ENCODE measurements at places on chromosomes 2 and 18. TPM values are rescaled to one million over a fixed set of nuclear protein-coding genes. Genes with fewer than 3 reads are reported as not detected.

Gene TYW5
- total RNA-seq = 4.6 TPM

Gene AQP12A
- not detected for total RNA-seq

Gene PDE11A
- total RNA-seq = not detected

Gene SCN2A
- total RNA-seq = 0.07 TPM

Gene PLEKHM3
- total RNA-seq = 3.9 TPM

Gene SIGLEC15
- 0.07 TPM for total RNA-seq

Gene GAD1
- total RNA-seq = not detected

Gene CHRNA1
- total RNA-seq = not detected

Gene CNTNAP5
- total RNA-seq = not detected

Gene LYG2
- not detected for total RNA-seq

Gene SCN7A
- not detected for total RNA-seq

Gene IL36A
- total RNA-seq = not detected

Gene MLPH
- 7.8 TPM for total RNA-seq

Gene HNRNPLL
- 23.1 TPM for total RNA-seq

Gene CRYBA2
- total RNA-seq = not detected

Gene IL36RN
- total RNA-seq = 11.6 TPM

Gene RIT2
- total RNA-seq = not detected

Gene UCN
- 1.7 TPM for total RNA-seq

Gene IAH1
- 51.8 TPM for total RNA-seq

Gene EFHD1
- total RNA-seq = 0.21 TPM

Gene CYBRD1
- total RNA-seq = 9.6 TPM

Gene ABCG8
- not detected for total RNA-seq

Gene PTGR3
- total RNA-seq = 21.2 TPM

Gene SATB2
- 0.28 TPM for total RNA-seq

Gene GRHL1
- total RNA-seq = 33.9 TPM

Gene MOGAT1
- total RNA-seq = not detected

Gene UGT1A8
- total RNA-seq = 0.37 TPM

Gene GAREM2
- total RNA-seq = 0.05 TPM

Gene SETBP1
- total RNA-seq = 5.3 TPM

Gene CAMKMT
- 11.6 TPM for total RNA-seq

Gene ACADL
- 0.28 TPM for total RNA-seq

Gene SRD5A2
- total RNA-seq = not detected

Gene TSPYL6
- not detected for total RNA-seq

Gene MEIS1
- total RNA-seq = 14.6 TPM

Gene ABCB11
- 0.28 TPM for total RNA-seq

Gene AMER3
- not detected for total RNA-seq

Gene HOXD8
- not detected for total RNA-seq

Gene PRKAG3
- not detected for total RNA-seq

Gene SP9
- total RNA-seq = not detected

Gene MFSD2B
- 0.14 TPM for total RNA-seq

Data from airway epithelial cell (primary cell).